ENCODE measurements at places on chromosomes 4 and X.
A peak's percentile ranks its signal among the peaks of the same experiment; 100 is the strongest.

DNA sequence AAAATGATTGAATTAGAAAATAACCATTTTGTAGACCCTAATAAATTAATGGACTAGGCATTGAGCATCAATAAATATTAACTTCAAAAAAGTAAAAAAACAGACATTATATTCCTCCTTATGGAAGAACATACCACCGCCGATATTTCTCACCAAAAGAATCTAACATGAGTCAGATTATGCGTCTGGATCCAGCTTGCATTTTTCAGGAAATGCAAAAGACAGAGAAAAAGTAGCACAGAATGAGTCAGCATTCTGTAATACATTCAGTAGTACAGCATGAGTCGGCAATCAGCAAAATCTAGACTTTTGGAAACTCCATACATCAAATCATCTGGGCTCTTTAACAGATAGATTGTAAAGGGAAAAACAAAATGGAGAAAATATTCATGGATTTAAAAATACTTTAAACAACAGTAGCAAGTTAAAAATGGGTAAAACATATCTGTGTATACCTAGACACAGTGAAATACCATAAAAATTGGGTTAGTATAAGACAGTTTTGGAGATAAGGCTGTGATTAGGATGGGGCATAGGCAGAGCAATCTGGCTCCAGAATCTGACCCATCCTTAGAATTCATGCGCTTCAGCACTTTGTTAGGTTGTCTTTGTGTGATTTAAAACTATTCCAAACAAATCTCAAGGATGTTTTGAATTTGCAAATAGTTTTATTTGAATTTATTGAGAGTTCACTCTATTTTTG is 633.0 kb upstream of the FAM241A start:
- DNase-seq, result peak; percentile 95

GRCh38 chrX:3549411-3549911 is 164.0 kb downstream of the PRKX start:
- no peak for DNase-seq

GRCh38 chrX:12950851-12951594 is 23.9 kb upstream of the TMSB4X start:
- peak; percentile 14 for DNase-seq

GRCh38 chrX:9341291-9342201 is 123.3 kb upstream of the TBL1X start:
- DNase-seq, result peak; percentile 78

GRCh38 chr4:145840801-145841200 is 97.8 kb downstream of the ZNF827 start:
- no peak for DNase-seq

DNA sequence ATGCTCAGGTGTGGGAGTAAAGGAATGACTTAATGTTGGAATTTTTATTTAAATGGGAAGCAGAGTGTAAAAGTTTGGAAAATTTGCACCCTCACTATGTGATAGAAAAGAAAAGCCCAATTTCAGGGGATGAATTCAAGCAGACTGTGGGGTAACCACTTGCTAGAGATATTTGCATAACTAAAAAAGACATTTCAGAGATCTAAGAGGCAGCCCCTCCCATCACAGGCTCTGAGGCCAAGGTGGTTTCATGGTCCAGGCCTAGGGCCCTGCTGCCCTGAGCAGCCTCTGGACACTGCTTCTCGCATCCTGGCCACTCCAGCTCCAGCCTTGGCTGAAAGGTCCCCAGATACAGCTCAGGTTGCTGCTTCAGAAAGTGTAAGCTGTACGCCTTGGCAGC is 5.9 kb upstream of the XPNPEP2 start:
- no peak for DNase-seq

DNA sequence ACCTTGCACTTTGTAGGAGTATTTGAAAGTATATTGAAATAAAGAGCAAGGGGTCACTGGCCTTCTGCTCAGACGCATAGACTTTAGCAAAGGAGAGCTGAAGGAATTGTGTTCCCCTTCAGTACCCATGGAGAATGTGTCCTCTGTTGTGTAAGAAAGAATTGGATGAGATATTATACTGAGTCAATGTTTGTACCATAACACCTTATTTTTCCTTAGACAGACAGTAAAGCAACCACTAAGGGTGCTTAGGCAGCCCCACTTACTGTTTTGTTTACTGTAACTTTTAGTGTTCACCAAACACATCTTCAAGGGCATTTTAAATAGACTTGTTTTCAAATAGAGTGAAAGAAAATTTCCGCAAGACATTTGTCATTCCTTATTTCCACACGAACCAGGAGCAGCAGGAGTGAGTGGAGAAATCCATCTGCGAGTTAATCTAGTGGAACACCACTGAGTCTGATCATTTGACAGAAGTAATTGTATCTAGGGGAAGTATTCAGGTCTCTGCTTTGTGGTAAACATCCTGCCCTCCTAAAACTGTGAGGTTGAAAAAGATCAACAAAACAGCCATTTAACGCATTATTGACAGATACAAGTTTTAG is 89.5 kb downstream of the SLIT2 start:
- no peak for DNase-seq

GRCh38 chr4:24091639-24092233 is 201.9 kb upstream of the PPARGC1A start:
- peak; percentile 79 for DNase-seq

- peak; percentile 3 for DNase-seq
Observed at GRCh38 chrX:8341814-8342590, 122.6 kb upstream of the VCX3B start.

GRCh38 chr4:112859456-112860184 is 189.8 kb upstream of the ANK2 start:
- no peak for DNase-seq

DNA sequence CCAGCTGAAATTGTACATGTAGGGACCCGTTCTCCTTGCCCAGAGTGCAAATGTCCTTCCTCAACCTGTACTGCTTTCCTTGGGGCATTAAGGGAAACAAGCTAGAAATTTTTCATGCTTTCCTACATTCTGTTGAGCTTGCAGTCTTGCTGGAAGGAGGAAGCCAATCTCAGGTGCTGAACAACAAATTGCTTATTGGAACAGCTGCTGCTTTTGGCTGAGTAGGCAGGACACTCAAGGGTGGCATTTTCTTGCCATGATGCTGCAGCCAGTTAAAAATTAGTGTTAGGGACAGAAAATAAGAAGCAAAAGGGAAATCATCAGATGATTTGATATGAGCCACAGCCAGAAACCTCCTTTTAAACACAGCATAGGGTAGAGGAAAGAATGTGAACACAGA is 223.7 kb downstream of the QDPR start:
- DNase-seq, result no peak

GRCh38 chr4:105619188-105619931 is 66.9 kb downstream of the ARHGEF38 start:
- no peak for DNase-seq

DNA sequence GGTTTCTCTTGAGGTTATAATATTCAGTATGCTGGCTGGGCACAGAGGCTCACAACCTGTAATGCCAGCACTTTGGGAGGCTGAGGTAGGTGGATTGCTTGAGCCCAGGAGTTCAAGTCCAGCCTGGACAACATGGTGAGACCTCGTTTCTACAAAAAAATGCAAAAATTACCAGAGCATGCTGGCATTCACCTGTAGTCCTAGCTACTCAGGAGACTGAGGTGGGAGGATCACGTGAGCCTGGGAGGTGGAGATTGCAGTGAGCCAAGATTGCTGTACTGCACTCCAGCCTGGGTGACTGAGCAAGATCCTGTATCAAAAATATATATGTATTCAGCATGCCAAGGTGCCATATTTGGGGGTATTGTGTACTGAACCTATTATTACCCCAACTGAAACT is 552.5 kb downstream of the ADGRL3 start:
- DNase-seq, result no peak

GRCh38 chrX:130778773-130779172 is 124.2 kb downstream of the ENOX2 start:
- DNase-seq, result no peak
